Stomach (tissue), 19 donors: ENCODE measurements at places on chromosomes 5 and 9. TPM values are rescaled to one million over a fixed set of nuclear protein-coding genes. Genes with fewer than 3 reads are reported as not detected.

- DNase-seq, result no peak
These were observed 6.8 kb upstream of the CEP120 start for GRCh38 chr5:123429993-123430392.

DNA sequence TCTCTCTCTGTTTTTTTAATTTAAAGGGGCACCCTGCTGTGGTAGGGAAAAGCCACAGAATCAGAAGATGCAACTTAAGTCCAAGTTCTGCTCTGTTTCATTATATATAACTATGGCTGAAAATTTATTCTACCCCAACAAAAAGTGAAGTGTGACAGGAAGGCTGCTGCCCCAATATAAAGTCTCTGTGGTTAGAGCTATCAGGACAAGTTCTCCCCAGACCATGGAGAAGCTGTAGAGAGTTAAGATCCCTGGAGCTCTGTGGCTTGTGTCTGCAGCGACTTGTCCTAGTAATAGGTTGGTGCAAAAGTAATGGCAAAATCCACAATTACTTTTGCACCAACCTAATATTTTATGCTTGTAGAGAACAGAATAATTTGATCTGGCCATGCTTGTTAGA is 250.9 kb downstream of the PSAT1 start:
- no peak for DNase-seq

GRCh38 chr5:45281081-45281480 is 415.1 kb downstream of the HCN1 start:
- DNase-seq, result no peak

DNA sequence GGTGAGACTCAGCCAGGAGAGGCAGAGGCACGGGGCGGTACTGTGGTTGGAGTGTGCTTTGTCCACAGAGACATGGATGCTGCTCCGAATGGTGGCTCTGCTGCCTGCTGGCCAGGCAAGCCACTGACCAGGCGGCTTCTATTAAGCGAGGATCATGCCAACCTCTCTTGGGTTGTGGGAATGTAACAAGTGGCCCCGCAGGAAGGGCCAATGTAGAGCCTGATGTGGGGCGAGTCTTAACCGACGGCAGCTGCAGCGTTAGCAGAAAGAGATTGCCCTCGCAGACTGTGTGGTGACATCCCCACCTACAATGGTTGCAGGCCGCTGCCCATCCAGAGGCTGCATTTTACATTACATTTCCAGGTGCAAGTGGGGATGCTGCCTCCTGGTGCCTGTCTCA is 46.6 kb upstream of the SLC25A51 start:
- DNase-seq, result no peak

DNA sequence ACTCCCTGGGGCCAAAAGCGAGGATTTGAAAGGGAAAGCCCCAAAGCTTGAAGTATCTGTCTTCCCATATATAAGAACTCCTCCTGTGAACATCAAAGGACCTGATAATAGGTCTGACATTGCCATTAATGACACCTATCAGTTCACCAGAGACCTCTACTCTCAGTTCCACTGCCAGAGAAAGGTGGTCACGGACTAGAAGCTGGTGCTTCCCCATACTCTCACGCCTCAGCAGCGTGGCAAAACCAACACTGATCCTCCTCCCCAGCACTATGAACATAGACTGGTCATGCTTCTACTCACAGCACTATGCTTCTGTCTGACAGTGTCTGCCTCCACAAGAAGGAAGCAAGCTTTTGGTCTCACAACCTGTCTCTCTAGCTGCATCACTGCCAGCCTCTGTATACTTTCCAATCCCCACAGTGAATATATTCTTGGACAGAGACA is 37.9 kb downstream of the NRG2 start:
- DNase-seq, result no peak

DNA sequence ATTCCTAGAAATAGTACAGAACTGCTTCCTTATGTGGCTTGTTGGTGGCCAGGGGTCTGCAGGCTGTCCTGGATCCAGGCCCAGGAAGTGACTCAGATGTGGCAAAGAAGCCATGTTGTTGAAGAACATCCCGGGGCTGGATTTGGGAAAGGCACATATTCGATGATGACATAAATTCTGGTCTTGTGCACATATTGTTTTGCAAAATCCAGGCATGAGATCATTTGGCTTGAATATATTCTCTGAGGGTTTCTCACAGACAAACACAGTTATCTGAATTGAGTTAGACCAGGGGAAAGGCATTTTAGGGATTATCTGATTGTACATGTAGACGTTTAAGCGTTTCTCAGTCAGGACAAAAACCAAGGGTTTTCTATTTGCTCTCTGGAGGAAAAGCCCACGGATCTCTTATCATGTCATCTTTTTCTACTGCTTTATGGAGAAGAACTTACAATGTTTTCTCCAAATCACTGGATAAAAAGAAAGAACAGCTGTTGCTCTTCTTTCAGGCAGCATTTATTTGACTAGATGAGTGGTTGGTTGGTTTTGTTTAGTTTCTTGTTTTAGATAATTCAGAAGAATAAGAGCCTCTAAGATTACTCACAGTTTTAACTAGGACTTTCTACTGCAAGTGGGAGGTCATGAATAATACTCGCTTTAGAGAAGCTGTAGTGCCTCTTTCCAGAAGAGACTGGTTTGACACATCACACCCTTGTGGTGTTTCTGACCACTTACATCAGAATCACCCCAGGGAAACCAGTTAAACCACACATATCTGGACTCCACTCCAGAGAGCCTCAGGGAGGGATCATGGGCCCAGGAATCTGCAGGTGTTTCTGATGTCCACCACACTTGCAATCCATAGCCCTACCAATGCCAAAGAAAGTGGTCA is 29.5 kb upstream of the LHFPL2 start:
- DNase-seq, result no peak

GRCh38 chr9:18604767-18605730 is 131.1 kb downstream of the ADAMTSL1 start:
- DNase-seq, result no peak

DNA sequence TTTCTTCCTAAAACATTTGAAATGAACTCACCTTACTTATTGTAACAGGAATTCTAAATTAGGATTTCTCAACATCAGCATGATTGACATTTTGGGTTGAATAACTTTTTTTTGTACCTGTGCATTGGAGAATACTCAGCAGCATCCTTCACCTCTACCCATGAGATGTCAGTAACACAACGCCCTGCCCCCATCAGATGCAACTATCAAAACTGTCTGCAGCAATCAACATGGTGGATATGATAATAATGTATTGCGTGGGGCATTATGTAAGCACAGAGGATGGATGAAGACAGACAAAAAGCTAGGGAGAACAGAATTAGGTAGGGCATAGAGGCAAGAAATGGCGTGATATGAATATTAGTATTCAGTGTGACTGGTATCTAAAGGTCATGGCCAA is 94.1 kb downstream of the PLK2 start:
- no peak for DNase-seq

DNA sequence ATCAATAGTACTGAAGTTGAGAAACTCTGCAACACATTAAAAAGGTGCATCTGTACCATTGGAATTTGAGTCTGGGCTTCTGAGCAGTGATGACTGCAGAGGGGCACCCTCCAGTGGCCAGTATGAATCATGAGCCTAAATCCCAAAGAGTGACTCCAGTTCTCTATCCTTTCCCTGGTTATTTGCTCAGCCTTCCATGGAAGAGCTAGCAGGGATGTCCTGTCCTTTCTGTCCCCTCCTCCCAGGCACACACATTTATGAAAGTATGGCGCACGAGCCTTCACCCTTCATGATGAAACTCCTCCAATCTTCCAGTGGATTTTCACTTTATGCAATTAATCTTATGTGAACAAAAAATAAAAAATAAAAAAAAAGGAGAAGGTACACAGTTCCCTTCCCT is 81.0 kb downstream of the ESM1 start:
- DNase-seq, result peak; percentile 41

DNA sequence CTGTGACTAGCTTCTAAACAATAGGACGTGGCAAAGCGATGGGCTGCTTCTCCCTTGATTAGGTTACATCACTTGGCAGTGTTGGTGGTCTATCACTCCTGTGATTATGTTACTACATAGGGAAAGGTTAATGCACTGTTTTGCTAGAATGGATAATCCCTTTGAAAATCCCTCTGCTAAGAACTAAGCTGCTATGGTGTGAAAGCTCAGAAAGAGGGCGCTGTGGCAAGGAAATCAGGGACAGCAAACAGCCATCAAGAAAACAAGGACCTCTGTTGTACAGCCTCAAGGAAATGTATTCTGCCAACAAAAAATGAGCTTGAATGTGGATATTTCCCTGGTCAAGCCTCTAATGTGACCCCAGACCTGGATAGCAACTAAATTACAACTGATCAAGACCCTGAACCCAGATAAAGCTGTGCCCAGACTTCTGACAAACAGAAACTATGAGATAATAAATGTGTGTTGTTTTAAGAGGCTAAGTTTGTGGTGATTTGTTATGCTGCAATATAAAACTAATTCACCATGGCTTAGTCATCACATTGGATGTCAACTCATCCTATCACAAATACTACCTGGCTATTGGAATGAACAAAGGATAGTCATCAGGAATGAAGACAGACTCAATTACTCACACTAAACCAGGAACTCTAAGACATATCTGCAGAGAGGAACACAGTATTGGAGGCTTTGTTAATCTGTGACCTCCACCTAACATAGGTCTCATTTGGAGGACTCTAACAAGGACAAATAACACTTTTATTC is 1215.9 kb downstream of the EFNA5 start:
- DNase-seq, result peak; percentile 50

GRCh38 chr5:148839960-148840359 is 13.5 kb downstream of the ADRB2 start:
- no peak for DNase-seq

GRCh38 chr5:142830241-142831008 is 60.2 kb downstream of the ARHGAP26 start:
- DNase-seq, result no peak

DNA sequence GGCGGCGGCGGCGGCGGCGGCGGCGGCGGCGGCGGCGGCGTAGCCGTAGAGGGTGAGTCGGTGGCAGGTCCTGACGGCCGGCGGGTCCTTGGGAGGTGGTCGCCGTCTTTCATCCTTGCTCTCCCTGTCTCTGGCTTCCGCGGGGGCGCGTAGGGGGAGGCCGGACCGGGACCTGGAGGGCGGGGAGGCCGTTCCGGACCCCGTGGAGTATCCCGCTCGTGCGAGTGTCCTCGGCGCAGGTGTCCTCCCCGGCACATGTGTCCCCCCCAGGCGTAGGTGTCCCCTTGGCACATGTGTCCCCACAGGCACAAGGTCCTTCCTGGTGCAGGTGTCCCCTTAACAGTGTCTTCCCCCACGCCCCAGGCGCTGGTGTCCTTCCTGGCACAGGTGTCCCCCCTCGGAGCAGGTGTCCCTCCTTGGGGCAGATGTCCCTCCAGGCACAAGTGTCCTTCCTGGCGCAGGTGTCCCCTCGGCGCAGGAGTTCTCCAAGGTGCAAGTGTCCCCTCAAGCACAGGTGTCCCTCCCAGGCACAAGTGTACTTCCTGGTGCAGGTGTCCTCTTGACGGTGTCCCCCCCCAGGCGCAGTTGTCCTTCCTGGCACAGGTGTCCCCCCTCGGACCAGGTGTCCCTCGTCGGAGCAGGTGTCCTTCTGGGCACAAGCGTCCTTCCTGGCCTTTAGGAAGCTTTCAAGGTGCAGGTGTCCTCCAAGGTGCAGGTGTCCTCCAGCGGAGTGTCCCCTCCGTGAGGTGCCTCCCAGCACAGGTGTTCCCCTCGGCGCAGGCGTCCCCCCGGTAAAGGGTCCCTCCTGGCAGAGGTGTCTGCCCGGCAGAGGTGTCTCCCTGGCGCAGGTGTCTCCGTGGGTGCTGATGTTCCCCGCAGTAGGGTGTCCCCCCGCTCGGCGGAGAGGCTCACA is 519 bp downstream of the EXOC3 start:
- no peak for DNase-seq

DNA sequence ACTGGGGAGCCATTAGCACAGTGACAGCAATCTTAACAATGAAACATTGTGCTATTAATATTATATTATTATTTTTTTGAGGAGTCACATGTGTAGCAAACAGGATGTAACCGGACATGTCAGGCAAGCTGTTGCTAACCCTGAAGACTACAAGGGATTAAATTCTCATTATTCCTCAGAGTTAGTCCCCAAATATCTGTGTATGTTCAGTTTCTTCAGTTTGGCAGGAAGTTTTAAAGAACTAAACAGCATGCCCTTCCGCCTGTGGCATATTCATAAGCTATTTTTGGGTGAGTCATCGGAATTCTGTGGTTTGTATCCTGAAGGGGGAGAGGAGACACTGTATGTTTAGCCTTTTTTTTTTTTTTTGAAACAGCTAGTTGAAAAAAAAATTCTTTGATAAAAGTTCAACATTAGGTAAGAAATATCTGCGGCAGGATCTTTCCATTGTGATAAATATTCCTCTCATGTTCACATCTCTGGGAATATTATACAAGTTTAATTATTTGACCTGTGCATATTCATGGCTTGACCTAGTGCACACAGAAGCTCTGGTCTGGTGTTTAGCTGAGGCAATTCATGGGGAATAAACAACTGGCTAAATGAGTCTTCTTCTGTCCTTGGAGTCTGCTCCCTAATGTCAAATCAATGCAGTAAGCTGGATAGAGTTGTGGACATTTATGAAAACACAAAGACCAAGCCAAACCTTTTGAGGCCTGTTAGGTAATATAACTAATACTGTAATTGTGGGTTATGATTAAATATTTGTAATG is 202.7 kb upstream of the CDKN2B start:
- peak; percentile 24 for DNase-seq

- DNase-seq, result no peak
These were observed 169.1 kb downstream of the CSNK1G3 start for GRCh38 chr5:123681061-123681460.

- DNase-seq, result peak; percentile 61
These were observed 90.2 kb upstream of the LHFPL2 start for GRCh38 chr5:78738693-78739300.

- DNase-seq, result peak; percentile 71
These were observed 55.8 kb downstream of the EPB41L4B start for GRCh38 chr9:109264877-109265587.

DNA sequence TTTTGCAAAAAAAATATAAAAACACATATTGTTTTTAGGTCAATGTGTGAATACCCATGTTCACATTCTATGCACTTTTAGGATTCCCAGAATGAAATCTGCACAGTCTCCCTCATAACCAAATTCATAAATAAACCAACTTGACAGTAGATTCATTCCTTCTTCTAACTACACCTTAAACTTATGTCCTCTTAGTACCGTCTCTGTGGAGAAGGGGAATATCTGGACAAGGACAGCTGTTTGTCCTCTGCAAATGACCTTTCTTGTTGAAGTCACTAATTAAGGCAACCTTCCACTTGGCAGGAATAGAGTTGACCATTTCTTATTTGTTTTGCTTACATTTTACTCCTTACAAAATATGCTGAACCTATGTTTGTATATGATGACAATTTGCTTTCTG is 71.1 kb downstream of the FBN2 start:
- no peak for DNase-seq

The SH3TC2 gene
- 0.75 TPM for polyA plus RNA-seq
